Foreskin fibroblast (primary cell): ENCODE measurements at places on chromosomes 1 and 21.
A peak's percentile ranks its signal among the peaks of the same experiment; 100 is the strongest.

GRCh38 chr1:1361982-1362423, 3.6 kb upstream of the MXRA8 start:
- peak; percentile 96 for DNase-seq

GRCh38 chr21:43658769-43659135, 536 bp downstream of the HSF2BP start:
- no peak for DNase-seq

- peak; percentile 58 for DNase-seq
These were observed 474.0 kb downstream of the LTN1 start for GRCh38 chr21:28518630-28519029.

- no peak for DNase-seq
These were observed 90.1 kb downstream of the OMA1 start for GRCh38 chr1:58456470-58456869.

GRCh38 chr1:21573971-21574465, 64.8 kb downstream of the ALPL start:
- DNase-seq = peak; percentile 79
